ENCODE measurements at places on chromosomes 4 and X.

- DNase-seq = no peak
Observed at GRCh38 chr4:75718529-75718928, 5.8 kb upstream of the USO1 start.

DNA sequence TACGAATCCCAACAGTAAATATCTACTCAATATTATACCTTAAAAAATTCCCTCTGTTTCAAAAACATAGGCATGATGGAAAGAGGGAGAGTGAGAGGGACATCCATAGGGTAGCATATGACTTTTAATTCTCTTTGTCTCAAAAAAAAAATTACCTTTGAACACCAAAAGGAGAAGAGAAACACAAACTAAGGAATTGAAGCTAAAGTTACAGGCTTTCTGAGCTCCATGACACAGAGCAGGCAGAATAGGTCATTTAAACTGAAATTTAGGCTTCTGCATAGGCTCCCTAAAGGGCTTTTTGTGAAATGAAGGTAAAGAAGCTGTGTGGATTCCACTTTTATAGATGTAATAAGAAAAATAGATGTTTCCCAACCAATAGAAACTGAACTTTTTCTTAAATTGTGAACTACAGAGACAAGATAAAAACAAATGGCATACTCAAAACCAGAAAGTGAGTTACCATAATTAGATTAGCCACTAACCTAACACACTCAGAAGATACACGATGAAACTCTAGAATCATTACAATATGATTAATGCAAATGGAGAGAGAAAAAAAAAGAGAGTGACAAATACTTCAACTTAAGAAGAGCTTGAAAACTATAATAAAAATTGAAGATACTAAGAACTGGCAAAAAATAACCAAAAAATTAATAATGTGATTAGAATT is 584.6 kb downstream of the GABRG1 start:
- no peak for DNase-seq

GRCh38 chrX:85570496-85570895 is 191.0 kb upstream of the POF1B start:
- DNase-seq = no peak

- no peak for DNase-seq
Observed at GRCh38 chr4:152112887-152113286, 352.1 kb upstream of the GATB start.

DNA sequence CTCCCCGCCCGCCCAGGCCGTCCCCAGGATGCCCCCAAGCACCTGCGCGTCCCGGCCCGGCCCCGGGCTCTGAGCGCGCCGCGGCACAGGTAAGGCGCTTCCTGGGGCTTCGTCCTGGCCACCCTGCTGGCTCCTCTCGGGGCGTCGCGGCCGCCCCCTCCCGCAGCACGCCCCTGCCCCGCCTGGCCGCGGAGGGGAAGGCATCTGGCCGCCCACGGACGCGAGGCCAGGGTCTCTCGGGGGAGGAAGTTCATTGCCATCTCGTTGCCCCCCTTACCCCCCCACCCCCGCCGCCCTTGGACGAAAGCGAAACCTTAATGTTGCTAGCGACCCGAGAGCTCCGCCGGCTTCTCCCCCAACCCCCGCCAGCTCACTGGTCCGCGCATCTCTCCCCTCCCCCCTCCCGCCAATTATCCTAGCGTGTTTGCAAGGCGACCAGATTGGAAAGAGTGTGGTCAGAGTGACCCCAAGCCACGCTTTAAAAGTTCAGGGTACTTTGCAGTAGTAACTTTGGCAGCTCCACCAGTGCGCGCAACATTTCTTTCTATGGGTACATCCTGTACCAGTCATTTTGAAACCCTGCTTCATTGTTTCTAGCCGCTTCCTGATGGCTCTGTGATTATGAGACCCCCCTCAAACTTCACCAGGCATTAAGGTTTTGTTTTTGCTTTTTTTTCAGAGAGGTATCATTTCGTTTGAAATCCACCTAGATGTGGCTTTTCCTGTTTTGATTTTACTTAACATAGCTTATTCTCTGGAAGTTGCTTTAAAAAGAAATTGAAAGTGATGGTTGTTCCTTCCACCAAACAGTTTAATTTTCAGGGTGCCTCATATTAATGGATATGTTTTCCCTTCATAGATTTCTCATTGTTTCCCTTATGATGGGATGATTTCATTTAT is 626 bp downstream of the TBC1D1 start:
- peak; percentile 11 for DNase-seq

- no peak for DNase-seq
Observed at GRCh38 chr4:130146773-130147172, 1050.8 kb downstream of the C4orf33 start.

DNA sequence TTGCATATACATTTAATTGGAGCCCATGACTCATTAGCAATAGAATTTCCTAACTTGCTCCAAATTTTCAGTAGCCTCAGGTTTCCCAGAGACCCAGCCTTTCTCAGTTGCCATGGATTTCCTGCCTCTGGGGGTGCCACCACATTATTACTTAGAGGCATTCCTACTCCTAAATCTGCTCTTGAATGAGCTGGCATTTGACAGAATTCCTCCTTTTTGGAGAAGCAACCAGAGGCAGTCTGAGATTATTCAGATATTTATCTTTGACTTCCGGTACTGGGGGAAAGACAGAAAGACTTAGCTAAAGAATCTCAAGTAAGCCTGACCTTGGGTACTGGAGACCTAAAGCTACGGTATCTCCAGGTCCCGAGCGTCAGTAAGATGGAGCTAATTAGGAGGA is 76.3 kb downstream of the DCHS2 start:
- no peak for DNase-seq

GRCh38 chr4:82787342-82787741 is 11.3 kb downstream of the SCD5 start:
- DNase-seq = no peak

DNA sequence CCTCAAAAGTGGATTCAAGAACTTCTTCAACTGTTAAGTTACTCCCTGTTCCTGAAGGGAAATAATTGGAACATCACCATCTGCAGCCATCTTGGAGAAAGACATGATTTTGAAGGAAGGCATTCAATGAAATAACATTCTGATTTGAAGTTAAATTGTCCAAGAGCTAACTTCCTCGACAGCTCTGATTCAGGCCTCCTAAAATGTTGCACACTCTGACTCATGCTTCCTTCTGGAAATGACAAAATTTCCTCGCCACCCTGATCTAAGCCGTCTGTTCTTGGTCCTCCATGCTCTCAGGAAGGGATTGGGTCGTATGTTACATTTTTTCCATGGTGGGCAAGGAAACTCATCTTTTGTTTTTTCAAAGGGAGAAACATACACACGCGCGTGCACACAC is 496.9 kb upstream of the DIPK2B start:
- no peak for DNase-seq

DNA sequence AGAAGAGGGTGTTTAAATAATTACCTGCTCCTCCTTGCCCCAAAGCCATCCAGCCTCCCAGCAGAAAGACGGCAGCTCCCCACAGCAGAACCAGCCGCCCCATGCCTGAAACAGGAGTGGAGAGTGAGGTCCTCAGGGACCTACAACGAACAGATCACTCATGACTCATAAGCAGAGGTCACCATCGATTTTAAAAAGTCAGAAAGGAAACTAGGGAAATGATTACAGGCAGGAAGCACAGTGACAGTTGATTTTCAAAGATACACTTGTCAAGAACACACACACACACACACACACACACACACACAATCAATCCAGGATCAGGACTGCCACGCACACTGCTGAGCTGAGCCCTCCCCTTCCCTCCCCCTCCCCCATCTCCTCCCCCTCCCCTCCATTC is at the start of gene CRLF2:
TSS of gene CRLF2 (minus strand) at position 118 of the 400 bp plus-strand sequence. CDS start at position 103, 15 bp downstream.
- no peak for DNase-seq

DNA sequence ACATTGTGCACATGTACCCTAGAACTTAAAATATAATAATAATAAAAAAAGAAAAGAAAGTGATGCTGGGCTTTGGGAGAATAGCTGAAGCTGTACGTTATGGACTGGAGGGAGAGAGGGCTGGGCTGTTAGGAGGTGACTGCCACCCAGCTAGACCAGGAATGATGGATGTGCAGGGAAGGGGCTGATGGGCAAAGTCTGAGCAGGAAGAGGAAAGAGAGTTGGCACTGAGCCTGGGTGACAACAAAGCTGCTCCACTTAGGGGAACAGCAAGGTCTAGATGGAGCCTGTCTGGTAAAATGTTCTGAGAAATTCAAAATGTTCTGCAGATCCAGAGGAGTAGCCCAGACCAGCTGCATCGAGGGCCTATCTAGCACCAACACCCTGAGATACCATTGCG is 32.3 kb downstream of the MED28 start:
- no peak for DNase-seq

DNA sequence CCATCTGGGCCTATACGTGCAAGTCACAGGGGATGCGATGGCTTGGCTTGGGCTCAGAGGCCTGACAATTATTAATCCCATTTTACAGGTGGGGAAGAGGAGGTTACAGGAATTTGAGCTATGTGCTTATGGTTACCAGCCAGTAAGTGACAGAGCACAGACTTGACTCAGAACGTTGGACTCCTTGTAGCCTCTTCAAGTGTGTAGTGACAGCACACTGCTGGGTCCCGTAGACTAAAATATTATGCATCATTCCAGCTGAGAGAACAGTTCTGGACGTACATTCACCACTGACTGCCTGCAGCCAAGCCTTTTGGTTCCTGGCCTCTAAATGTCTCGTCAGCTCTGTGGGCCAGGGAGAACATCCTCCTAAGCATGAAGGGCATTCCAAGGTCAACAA is 314.5 kb downstream of the GPAT3 start:
- no peak for DNase-seq

- DNase-seq = no peak
Observed at GRCh38 chr4:83115000-83115399, 471 bp upstream of the PLAC8 start.

- DNase-seq = no peak
Observed at GRCh38 chr4:127210893-127211649, 421.7 kb upstream of the INTU start.

- DNase-seq = no peak
Observed at GRCh38 chr4:152981278-152981677, 45.2 kb downstream of the FHDC1 start.
